ENCODE measurements at places on chromosomes 1 and 21.

- DNase-seq, result no peak
Observed at GRCh38 chr1:198241553-198241952, 84.8 kb downstream of the NEK7 start.

DNA sequence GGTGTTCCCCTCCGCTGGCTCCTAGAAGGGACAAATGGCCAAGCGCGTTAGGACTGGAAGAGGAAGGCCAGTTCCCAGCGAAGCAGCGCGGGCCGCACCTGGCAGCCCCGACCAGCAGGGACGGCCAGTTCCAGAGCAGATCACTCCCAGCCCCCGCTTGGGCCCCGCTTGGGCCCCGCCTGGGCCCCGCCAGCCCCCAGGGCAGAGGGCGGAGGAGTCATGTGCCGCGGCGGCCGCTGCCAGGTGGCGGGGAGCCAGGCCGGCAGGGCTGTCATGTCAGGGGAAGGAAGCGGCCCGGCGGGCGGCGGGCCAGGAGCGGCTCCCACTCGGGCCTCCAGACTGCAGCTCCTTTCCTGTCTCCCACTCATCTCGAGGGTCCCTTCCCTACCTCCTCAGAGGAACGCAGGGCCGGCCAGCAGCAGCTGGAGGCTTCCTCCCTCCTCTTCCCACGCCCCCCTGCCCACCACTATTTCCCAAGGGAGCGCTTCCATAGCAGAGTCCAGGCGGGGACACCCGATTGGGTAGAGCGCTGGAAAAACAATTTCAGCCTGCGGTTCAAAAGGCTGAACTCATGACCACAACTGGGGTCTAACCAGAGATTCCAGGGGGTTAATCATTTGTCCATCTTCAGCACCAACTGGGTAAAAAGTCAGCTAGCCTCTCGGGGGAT, 16.5 kb downstream of the ZNF697 start:
- DNase-seq, result no peak

DNA sequence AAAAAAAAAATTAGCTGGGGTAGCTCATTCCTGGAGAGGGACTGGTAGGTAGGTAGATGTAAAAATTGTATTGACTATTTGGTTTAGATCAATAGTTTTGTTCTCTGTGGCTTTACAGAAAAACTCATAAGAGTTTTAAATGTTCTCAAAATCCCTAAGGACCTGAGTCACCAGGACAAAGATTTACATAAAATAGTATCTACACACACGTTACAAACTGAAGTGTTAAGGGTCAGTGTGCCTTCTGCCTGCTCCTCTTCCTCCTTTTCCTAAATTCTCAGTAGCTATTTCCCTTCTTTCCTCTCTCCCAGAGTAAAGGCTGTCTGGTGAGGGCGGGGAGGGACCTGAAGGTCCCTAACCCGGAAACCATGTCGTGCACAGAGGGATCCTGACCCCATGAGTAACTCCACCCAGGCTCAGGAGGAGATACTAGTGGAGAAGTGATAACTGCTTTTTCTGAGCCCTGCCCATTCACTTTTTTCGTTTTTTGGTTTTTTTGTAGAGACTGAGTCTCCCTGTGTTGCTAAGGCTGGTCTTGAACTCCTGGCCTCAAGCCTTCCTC, 8.1 kb downstream of the PLEKHM2 start:
- no peak for DNase-seq

GRCh38 chr1:199843861-199844260, 183.6 kb upstream of the NR5A2 start:
- no peak for DNase-seq

GRCh38 chr1:246512230-246512629, 5.2 kb upstream of the SMYD3 start:
- DNase-seq, result no peak

DNA sequence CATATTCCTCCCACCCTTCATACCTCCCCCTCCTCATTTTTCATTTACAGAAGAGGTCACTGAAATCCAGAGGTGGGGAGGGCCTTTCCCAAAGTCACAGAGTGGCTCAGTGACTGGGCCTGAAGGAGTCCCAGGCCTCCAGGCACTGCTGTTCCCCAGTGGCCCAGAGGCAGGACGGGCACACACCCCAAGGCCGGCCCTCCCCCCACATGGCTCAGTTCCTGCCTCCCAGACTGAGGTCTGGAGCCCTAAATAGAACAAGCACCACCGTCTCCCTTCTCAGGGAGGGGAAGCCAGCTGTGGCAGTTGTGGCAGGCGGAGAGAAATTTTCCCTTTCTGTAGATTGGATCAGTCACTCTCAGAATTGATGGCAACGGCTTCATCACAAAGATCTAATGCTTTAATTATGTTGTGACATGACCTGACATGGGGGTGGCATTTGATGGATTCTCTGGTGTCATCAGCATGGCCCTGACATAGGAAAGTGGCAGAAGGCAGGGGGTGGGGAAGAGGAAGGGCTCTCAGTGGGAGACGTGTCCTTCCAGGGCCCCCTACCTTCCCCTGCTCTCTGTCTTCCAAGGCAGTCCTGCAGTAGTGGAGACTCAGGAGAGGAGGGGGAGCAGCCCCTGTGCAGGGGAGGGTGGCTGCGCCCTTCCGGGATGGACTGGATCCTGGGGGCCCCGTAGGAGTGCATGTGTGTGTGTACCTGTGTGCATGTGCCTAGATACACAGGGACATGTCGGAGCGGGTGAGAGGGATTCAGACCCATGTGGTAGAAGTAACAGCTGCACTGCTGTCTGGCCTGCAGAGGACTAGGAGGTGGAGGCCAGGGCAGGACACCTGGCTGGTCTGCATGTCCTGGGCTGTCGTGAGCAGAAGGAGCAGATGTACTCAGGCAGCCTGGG, 41.2 kb upstream of the FOXO6 start:
- no peak for DNase-seq

DNA sequence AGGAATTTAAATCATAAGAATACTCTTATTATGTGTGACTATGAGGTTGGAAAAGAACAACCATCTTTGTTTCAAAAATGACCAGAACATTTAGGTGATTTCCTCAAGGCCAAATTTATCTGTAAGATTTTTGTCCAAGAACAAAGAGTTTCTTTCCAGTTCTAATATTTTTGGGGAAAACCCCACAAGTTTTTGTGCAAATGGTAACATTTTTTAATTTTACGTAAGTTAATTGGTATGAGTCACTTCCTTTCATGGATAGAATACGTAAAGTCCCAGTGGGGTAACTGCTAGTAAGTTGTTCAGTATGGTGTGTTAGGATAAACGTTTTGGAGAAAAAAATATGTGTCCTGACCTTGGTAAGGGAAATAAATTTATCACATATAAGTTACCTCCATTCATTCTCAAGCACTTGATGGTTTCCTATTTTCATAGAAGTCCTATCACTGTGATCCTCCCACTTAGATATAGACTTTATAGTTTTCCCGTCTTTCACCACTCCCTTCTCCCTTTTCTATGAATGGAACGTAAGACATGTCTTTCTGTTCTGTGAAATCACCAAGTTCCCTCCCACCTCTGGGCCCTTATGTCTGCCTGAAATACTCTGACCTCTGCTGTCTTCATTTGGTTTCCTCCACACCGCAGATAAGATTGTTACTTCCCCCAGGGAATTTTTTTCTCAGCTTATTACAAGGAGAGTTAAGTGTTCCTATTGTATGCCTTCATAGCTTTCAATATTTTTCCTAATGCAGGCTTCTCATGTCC, 34.9 kb upstream of the TSNAX start:
- DNase-seq, result peak; percentile 60

DNA sequence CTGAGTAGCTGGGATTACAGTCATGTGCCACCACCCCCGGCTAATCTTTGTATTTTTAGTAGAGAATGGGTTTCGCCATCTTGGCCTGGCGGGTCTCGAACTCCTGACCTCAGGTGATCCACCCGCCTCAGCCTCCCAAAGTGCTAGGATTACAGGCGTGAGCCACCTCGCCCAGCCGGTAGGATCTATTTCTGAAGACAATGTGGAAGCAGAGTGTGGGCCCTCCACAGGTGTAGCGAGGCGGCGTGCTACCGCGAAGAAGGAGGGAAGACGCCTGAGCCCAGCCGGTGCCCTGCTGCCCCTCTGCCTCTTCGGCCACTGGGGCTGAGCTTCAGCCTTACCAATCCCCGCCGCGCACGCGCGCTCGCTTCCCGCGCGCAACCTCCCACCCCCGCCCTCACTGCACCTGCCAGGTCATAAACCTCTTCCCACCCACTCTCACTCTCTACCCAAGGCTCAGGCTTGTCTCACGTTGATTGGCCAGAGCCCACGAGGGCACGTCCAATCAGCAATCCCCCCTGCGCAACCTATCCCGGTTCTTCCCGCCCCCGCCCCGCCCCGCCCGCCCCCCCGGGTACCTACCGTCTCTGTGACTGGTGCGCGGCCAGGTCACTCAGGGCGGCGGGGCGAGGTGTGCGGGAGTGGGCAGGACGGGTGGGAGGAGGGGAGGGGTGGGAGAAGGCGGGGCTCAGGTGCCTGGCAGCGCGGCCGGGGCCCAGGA, 409 bp upstream of the HOOK1 start:
- DNase-seq, result peak; percentile 94

Measured in GM13976 (cell line).